ENCODE measurements at places on chromosomes 16 and 17.

- DNase-seq: no peak
These were observed 9.5 kb downstream of the NLRC5 start for GRCh38 chr16:56998861-56999260.

DNA sequence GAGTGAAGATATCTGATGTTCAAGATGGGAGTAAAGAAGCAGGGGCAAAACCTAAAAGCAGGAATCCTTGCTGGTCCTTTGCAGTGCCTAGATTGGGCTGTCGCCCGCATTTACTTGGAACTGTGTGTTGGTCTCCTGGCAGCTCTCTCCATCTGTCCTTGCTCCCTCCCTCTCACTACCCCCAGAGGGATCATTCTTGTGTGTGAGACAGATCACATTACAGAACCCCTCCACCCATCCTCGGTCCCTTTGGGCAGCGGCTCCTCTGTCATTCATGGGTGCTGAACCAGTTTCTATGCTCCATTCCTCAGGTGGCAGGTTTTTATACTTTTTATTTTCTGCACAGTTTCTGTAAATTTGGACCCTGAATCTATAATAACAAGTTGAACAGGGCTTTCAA is 99.4 kb upstream of the MYOCD start:
- no peak for DNase-seq

DNA sequence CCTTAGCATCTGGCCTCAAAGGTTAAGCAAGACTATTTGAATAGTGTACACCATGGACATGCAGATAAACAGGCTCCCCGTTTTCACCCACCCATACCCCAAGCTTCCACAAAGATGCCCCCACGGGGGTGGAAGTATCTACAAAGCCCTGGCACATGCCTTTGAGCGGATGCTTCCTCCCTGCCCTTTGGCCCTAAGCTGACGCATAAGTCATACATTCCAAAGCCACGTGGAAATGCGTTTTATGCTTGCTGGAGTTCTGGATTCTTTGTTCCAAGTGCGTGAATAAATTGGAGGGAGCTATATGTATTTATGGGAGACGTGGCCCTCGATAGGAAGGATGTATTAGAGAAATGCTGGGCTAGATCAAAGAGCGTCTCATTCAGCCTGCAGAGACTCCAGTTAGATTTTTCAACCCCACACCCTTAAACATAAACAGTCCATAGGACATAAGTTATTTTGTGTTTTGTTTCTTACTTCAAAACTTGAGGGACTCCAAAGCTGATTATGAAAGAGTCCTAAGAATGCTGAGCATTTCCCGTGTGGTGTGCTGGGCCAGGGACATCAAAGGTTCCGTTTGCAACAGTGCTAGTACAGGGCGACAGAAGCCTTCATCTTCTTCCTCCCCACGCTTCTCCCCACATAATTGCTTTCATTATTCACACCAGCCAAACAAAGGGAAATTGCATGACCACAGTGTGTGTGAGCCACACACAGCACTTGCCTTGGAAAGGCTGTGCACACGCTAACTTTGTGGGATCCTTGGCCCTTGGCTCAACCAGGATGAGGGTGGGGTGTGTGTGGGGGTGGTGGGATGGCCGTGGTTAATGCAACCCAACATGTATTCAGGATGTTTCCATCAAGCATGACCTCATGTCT is 73.6 kb downstream of the WIPI1 start:
- DNase-seq: peak; percentile 93

GRCh38 chr16:20300312-20301097 is 26.8 kb downstream of the GP2 start:
- peak; percentile 62 for DNase-seq

GRCh38 chr16:27999687-28000086 is 63.8 kb downstream of the GSG1L start:
- DNase-seq: no peak

Measured in fibroblast of pulmonary artery (primary cell).